ENCODE measurements at places on chromosomes 3 and 15.

- DNase-seq: peak; percentile 85
These were observed 14.2 kb downstream of the IQGAP1 start for GRCh38 chr15:90402223-90402622.

DNA sequence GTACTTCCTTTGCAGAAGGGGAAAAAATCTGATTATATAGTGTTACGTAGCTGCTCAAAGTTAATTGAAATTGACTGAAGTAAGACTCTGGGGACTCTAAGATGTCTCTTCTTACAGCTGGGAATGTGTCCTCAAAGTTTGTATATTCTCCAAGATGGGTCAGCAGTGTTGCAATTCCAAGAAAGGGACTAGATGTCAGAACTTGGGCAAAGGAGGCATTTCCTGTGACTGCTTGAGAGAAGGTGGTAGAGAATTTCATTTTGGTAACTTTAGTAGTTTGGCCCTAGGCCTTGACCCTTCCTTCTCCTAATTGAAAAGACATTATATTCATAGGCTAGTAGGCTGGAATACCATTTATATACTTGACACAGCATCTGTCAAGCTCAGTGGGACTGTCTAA is 33.9 kb downstream of the PTPRG start:
- no peak for DNase-seq

DNA sequence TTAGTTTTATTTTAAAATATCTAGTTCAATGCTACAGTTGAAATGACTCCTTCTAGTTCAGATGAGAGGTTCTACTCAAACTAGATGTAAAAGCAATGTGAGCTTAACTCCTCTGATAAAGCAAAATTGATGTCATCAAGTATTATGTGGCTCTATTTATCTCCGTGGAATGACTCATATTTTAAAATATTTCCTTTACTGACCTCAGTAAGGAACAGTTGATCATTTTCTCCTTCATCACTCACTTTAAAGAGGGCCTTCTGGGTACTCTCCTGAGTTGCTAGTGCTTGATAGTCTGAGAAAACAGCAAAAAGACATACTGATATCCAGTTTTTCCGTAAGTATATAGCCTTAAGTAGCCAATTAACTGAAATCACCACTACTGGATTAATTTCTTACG is 1099.3 kb downstream of the ROBO2 start:
- peak; percentile 74 for DNase-seq

- no peak for DNase-seq
These were observed 521.2 kb downstream of the RBMS3 start for GRCh38 chr3:29802057-29802456.

GRCh38 chr3:197718891-197719290 is 17.8 kb downstream of the RUBCN start:
- peak; percentile 88 for DNase-seq

DNA sequence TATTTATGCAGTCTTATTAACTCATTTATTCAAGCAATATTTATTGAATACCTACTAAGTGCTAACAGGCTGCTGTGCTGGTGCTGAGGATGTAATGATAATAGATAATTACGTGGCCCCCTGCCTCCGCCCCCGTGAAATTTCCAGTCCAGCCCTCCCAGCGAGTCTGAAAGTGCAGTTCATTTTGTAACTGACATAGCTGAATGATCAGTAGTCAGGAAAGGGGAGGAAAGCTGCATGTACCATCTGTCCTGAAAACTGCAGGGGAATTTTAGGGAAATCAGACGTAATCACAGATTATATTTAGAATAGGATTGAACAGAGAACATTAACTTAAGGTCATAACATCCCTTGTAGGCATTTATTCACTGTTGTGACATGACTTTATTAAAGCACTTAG is 736.8 kb downstream of the MCTP2 start:
- no peak for DNase-seq

Data from astrocyte of the spinal cord (primary cell).